ENCODE measurements at places on chromosomes 6 and 20.

GRCh38 chr20:16947479-16947878 lies 199.3 kb downstream of the OTOR start:
- no peak for DNase-seq

- no peak for DNase-seq
These were observed 911.0 kb upstream of the CITED2 start for GRCh38 chr6:140285471-140285870.

DNA sequence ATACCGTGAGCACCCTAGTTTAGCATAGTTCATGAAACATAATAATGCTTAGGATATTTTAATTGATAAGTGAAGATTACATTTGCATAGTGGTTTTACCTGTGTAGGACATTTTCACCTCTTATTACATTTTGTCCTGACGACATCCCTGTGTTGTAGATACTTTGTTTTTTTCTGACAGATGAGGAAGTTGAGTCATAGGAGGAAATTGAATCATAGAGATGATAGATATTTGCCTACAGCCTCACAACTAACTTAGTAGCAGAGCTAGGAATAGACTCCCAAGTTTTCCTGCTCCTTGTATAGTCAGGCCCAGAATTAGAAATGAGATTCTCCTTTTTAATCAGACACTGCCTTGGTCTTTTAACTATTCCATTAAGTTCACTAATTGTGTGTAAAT lies 100.5 kb upstream of the SUPT3H start:
- DNase-seq = no peak

DNA sequence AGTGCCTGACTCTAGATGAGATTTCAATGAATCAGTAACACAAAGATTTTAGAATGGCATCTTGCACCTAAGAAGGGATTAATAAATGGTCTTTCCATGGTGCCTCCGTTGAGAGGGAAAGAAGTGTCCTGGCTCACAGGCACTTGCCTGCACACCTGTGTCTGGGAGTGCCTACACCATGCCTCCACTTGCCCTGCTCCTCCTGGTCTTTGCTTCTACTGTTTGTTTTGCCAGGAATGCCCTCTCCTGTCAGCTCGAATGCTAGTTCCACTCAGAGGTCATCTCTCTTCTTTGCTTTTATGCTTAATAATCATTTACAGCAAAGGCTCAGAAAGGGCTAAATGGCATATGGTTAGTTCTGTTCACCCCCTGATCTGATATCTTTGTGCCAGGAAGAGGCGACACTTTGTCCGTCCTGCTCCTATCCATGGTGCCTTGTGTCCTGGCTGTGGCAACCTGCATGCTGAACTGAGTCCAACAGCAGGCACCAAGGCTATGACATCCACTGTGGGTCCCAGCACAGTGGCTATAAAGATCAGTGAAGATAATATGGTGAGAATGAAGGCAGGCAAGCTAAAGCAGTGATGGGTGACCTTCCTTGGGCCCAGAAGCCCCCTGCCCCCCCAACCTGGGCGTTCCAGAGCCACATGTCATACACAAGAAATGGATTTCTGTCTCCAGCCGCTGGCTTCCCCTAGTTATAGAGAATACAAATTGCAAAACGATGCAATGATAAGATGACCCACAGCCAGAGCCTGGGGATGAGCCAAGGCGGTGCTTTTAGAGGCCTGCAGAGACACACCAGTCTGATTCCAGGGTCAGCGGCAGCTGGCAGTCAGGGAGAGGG lies 1.4 kb downstream of the C6orf132 start:
- DNase-seq = no peak

- DNase-seq = no peak
These were observed 71.4 kb downstream of the DNAH8 start for GRCh38 chr6:38786486-38786885.

GRCh38 chr20:38229376-38230252 lies 30.9 kb downstream of the KIAA1755 start:
- no peak for DNase-seq

GRCh38 chr20:15703171-15703911 lies 869.9 kb downstream of the KIF16B start:
- no peak for DNase-seq

- no peak for DNase-seq
These were observed 16.2 kb downstream of the HLA-DPB1 start for GRCh38 chr6:33091957-33092356.

- peak; percentile 64 for DNase-seq
These were observed 39.7 kb downstream of the TGM2 start for GRCh38 chr20:38125157-38126056.

DNA sequence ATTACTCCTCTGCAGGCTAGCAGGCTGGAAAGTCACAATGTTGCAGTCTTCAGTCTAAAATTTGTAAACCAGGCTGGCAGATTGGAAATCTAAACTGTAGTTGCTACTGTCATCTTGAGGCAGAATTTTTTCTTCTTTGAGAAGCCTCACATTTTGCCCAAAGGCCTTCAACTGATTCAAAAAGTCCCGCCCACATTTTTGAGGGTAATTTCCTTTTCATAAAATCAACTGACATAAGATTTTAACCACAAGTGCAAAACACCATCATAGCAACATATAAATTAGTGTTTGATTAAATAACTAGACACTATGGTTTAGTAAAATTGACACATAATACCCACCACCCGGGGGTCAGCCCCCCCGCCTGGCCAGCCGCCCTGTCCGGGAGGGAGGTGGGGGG lies 28.4 kb downstream of the HLA-C start:
- no peak for DNase-seq

GRCh38 chr6:136586295-136586694 lies 36.1 kb upstream of the MAP7 start:
- no peak for DNase-seq

All from right renal pelvis (tissue), 4 donors.